HT-29 (cell line): ENCODE measurements at places on chromosomes 7 and 10.

GRCh38 chr7:94223375-94224084, 171.2 kb upstream of the COL1A2 start:
- DNase-seq = peak; percentile 59

DNA sequence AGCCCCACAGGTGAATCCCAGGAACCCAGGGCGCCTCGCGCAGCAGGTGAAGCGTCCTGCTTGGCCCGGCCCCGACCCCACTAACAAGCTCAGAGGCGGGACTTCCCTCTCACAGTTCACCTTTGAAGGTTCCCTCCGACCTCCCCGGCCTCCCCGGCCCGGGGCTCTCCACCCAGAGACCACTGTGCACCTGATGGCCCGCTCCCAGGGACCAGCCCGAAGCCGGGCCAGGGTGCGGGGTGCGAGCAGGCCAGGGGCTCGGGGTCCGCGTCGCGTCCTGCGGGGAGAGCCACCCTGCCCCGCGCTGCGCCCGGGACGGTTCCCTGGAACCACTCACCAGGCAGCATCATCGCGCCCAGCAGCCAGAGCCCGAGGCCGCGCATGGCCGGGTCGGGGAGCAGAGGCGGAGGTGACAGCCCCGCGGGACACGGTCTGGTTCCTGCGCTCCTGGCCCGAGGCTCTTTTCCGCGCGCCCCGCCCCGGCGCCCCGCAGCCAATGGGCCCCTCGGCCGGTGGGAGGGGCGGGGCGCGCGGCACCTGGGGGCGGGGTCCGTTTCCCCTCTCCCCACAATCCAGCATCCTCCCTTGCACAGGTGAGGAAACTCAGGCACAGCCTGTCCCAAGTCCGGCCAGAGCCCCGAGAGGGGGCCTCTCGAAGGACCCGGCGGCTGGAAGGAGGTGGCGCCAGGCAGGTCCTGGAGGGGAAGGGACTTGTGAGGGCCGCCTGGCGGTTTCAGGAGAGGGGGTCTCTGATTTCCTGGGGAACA, at the start of gene ADAM8:
TSS of gene ADAM8 (minus strand) at position 434 of the 767 bp plus-strand sequence. CDS start at position 383, 51 bp downstream.
- DNase-seq = peak; percentile 44

DNA sequence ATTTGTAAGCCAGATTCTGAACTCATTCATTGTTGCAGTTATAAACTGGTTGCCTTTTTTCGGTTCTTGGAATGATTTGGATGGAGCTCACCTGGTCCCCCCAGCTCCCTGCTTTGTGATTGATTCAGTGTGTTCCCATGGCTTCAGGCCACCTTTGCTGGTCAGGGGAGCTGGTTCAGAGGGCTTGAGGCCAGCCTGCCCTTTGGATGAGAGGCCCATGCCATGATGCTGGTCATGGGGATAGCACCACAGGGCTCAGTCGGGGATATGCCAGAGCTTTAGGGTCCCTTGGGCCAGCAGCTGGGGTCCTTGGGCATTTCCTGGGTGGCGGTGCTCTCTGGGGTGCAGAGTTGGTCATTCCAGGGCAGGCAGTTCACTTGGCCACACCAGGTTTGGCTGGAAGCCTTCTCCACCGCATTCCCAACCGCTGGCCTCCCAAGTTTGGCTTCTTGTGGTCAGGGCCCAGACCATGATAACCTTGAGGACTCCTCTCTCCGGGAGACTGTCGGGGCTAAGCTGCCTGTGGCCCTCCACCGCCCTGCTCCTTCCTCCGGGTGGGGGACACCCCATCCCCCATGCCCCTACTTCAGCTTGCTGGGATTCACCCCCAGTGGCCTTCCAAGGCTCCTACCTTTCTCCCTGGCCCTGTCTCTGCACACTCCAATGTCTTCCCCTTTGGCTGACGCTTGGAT, 65.1 kb downstream of the MGMT start:
- peak; percentile 6 for DNase-seq

DNA sequence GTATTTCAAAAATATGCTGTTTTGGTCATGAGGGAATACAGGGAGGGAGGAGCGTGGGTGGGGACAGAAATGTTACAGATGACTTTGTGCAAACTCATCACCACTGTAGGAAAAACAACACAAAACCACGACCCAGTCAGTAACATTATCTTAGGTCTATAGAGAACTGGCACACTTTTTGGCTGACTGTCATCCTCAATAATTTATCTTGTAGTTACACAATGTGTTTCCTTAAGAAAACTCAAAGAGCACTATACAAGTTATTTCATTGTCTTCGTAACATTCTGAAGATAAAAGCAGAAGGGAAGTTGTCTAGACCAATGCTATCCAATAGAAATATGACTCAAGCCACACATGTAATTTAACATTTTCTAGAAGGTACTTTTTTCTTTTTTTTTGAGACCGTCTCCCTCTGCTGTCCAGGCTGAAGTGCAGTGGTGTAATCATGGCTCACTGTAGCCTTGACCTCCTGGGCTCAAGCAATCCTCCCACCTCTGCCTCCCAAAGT, 16.9 kb upstream of the CDK14 start:
- peak; percentile 17 for DNase-seq

- DNase-seq = no peak
Observed at GRCh38 chr10:129703287-129704137, 236.5 kb downstream of the MGMT start.

DNA sequence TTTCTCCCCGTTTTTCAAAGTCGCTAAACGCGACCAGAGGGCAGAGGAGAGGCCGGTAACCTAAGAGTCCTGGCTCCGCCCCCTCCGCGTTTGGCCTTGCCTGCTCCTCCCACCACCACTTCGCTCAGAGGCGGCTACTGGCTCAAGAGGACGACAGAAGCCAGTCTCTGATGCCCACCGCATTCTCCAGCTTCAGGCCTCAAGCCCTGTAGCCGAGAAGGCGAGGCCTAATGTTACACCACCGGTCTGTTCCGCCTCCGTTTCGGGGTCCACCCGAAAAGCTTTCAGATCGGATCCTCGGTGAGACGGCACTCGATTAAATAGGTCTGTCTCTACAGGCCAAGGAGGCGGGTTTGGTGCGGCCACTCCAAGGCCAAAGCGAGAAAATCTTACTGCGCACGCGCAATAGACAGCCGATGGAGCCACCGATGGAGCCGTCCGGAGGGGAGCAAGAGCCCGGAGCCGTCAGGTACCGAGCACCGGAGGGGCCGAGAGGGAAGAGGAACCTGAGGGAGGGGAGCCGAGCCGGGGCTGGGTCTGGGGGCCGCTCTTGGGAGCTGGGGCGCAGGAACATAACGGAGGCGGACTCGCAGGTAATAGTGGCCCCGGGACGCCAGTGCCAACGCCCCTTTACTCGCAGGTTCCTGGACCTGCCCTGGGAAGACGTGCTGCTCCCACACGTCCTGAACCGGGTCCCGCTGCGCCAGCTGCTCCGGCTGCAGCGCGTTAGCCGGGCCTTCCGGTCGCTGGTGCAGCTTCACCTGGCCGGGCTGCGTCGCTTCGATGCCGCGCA, at the start of gene FBXL15:
TSS of gene FBXL15 (plus strand) at position 123 of the 793 bp plus-strand sequence. CDS start at position 417, 294 bp downstream.
- peak; percentile 99 for DNase-seq

DNA sequence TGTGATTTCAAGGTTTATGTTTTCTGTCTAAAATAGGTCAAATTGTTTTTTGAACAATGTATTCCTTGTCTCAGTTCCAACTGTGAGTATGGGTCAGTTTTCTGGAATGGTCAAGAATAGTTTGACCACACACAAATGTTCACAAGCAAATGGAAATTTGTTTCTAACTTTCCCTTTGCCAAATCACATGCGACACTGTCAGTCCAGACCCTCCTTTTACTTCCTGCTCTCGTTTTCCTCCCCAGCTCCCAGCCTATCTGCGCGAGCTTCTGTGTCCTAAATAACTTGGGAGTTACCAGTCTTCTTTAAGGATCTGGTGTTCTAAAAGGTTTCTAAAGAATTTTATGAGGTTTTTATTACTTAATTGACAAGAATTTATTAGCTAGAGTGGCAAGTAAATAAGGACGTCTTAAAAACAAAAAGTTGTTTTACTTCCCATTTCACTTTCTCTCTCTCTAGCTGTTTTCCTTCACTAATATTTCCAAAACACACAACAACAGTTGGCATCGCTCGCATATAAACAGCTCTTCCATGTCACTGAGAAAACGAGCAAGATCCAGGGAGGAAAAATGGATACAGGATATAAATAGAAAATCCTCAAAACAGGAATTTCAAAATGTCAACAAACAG, 266.1 kb upstream of the KLF6 start:
- DNase-seq = peak; percentile 35

DNA sequence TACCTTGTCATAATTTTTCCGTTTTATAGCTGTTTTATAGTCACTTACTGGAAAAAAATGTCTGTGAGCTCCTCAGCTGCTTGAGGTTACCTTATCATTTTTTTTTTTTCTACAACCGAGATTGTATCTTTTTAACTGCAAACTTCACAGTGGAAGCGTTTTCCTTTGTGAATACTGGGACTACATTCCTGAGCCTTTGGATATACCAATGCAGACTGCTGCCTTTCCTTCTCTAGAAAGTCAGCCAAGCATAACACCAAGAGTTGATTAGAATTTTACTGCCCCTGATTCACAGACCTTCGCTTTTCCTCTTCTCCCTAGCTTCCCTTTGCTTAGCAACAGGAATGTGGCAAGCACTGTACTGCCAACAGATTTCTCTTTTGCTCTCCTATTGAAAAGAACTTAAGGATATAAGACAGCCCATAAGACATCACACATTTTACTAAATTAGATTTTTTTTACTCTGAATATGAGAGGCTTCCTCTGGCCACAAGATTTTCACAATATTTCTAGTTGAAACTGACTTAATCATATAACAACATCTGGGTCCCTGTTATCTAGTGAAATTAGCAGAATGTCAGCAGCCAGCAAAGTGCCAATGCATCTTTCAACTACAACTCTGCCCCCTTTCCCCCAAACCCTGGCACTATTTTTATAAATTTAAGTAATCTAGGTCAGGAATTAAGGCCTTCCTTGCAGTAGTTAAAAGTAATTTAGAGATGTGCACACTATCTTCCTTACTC, 170.6 kb downstream of the PRKG1 start:
- no peak for DNase-seq

DNA sequence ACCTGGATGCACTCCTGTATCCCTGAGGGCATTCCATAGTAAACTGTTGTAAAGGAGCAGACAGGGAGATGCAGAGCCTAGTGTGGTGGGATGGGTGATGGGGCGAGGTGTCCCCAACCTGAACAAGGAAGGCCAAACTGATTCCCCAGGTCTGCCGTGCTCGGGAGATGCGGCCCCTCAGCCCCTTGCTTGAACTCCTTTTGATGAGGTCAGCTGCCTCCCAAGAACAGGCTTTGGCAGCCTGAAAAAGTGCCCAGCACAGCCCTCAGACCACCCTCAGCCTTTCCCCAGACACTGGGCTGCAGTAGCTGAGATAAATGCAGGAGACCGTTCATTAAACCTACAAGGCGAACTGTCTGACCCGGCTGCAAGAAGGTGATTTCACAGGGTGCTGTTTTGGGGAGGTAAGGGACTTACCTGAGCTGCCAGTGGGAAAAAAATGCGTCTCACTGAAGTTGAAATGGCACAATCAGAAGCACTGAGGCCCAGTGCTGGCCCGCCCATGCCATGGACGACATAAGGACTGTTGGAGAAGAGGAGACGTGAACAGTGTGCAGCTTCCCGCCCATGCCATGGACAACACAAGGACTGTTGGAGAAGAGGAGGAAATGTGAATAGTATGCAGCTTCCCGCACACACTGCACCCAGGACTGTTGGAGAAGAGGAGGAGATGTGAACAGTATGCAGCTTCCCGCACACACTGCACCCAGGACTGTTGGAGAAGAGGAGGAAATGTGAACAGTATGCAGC, 148.4 kb upstream of the FAM20C start:
- DNase-seq = no peak

GRCh38 chr10:115942101-115942500, 330.9 kb downstream of the GFRA1 start:
- no peak for DNase-seq
